ENCODE measurements at places on chromosomes 13 and 19.

GRCh38 chr13:43383498-43384165, 360.2 kb downstream of the DNAJC15 start:
- DNase-seq = no peak

DNA sequence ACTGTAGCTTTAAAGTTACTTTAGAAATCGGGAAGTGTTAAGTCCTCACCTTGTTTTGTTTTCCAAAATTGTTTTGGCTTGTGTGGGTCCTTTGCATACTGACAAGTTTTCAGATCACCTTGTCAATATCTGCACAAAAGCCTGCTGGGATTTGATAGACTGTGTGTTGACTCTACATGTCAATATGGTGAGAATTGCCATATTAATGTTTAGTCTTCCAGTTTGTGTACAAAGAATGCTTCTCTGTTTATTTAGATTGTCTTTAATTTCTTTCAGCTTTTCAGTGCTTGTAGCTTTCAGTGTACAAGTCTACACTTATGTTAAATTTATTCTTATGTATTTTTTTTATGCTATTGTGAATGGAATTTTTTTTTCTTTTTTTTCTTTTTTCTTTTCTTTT, 50.2 kb downstream of the SIPA1L3 start:
- DNase-seq = no peak

- DNase-seq = no peak
Observed at GRCh38 chr19:18218159-18218558, 8.1 kb downstream of the PDE4C start.

DNA sequence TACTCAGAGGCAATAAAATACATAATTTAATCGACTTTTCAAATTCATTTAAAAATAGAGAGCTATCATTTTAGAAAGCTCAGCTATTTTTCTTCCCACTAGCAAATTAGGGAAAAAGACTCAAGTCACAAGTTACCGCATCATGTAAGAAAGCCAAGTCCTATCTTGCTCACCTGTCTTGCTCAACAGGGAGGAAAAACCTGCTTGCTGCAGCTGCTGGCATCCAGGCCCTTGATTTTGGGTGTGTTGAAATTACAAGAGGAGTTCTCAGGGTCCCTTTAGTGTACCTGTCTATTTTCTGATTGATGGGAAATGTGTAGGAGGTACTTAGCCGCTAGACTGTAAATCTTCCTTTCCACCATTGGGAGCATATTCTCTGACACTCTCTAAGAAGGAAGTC, 22.2 kb downstream of the SLC10A2 start:
- DNase-seq = no peak

GRCh38 chr13:94674609-94675348, 37.6 kb downstream of the SOX21 start:
- DNase-seq = peak; percentile 52

DNA sequence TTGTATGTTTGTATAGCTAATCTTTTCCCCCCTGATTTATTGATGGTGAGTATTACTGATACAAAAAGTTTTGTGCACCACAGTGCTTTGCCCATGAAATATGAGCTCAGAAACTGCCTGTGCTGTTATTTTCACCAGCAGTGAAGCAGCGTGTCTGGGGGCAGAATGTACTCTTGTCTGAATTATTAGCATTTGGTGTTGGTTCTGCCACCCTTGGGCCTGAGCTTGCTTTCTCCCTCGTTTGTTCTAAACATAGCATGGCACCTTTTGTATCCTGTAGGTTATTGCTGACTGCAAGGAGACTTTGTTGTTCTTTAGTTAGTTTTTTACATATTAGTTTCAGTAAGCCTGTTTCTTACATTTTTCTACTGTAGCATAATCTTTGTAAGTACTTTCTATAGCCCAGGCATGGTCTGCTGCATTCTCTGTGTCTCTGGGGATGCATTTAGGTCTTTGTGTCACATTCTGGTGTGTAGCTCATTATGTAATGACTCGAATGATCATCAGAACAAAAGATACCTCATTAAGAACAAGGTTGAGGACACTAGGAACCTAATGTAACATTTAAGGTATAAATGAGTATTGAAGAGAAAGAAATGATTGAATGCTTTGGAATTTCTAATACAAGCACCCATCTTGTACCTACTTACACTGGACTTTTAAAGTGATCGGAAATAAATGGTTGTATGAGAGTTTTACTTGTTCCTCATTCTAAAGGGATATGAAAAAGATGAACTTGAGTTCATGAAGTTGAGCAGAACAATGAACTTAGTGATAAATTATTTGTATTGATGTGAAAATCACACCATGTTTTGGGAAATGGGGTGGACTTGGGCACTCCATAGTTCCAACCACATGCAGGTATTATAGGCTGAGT, 50.3 kb upstream of the GPI start:
- no peak for DNase-seq

- peak; percentile 89 for DNase-seq
Observed at GRCh38 chr19:41308450-41309179, 1.4 kb upstream of the CCDC97 start.

DNA sequence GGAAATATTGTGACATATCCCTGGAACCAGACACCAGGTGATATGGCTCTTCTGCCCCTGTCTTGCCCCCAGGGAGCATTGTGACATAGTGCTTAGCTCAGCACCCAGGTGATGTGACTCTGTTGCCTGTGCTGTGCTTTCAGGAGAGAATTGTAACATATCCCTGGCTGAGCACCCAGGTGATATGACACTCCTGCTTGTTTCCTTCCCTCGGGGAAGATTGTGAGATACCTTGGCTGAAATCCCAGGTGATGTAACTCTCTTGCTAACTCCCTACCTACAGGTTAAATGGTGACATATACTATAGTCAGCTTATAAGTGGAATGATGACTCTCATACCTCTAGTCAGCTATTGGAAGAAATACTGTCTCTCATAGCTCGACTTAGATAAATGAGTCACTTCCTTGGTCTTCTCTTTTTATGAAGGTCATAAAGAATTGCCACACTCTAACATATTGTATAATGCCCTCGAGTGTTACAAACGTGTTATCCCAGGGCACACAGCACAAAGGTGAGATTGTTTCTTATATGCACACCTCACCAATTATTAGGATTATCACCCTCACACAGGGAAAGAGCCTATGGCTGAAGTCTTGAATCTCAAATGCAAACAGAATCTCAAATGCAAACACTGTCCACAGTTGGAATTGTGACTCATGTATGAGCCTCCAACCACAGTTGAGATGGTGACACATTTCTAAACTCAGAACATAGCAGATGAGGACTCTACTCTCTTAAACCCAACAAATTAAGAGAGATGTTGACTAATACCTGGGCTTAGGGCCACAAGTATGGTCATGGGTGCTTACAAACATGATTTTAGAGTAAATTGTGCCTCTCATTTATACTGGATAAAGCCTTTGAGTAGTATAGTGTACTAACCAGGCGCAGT, 32.7 kb upstream of the ZNF254 start:
- peak; percentile 52 for DNase-seq

GRCh38 chr19:3234800-3235199, 10.3 kb downstream of the CELF5 start:
- DNase-seq = no peak

GRCh38 chr19:15136234-15136954, 29.2 kb downstream of the SYDE1 start:
- DNase-seq = no peak

GRCh38 chr19:32197896-32198882, 147.2 kb upstream of the ZNF507 start:
- no peak for DNase-seq

- DNase-seq = no peak
Observed at GRCh38 chr13:37769078-37769477, 100.5 kb downstream of the TRPC4 start.

DNA sequence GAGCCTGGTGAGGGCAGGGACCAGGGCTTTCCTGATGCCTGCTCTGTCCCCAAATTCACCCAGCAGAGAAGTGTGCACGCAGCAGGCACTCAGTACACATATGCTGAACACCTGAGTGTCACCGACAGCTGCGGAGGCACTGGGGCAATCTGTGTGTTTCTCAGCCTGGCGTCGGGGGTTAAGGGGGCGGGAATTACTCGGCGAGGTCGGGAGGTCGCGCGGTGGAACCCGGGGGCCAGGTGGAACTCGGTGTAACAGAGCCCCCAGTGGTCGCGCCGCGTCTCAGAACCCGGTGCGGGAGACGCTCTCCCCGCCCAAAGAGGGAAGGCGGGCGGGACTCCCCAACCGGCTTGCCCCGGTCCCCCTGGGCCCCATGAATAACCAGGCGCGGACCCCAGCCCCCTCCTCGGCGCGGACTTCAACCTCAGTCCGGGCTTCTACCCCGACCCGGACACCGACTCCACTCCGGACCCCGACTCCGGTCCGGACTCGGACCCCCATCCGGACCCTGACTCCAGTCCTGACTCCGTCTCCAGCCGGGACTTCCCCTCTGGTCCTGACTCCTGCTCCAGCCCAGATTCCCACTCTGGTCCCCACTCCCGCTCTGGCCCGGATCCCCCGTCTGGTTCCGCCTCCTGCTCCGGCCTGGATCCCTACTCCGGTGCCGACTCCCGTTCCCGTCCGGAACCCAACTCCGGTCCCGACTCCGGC, at the start of gene SELENOV:
Gene SELENOV, plus strand, starts transcription at position 300 of the 711 bp plus-strand sequence. Its CDS starts 74 bp downstream, at position 374.
- no peak for DNase-seq

DNA sequence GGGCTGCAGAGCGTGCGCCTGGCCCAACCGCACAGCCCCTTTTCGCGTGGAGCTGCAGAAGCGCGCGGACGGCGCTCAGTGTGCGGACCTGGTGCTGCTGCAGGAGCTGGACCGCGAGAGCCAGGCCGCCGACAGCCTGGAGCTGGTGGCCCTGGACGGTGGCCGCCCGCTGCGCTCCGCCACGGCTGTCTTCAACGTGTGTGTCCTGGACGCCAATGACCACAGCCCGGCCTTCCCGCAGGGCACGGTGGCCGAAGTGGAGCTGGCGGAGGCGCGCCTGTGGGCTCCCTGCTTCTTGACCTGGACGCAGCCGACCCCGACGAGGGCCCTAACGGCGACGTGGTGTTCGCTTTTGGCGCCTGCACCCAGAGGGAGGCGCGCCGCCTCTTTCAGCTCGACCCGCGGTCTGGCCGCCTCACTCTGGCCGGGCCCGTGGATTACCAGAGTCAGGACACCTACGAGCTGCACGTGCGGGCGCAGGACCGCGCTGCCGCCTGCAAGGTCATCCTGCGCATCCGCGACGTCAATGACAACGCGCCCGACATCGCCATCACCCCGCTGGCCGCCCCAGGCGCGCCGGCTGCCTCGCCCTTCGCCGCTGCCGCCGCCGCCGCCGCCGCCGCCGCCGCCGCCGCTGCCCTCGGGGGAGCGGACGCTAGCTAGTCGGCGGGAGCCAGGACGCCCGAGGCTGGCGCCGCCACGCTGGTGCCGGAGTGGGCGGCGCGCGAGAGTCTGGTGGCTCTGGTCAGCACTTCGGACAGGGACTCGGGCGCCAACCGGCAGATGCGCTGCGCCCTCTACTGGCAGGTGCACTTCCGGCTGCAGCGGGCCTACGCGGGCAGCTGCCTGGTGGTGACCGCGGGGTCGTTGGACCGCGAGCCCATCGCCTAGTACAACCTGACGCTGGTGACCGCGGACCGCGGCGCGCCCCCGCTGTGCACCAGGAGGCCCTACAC, 172.2 kb downstream of the OLFM4 start:
- DNase-seq = peak; percentile 76

DNA sequence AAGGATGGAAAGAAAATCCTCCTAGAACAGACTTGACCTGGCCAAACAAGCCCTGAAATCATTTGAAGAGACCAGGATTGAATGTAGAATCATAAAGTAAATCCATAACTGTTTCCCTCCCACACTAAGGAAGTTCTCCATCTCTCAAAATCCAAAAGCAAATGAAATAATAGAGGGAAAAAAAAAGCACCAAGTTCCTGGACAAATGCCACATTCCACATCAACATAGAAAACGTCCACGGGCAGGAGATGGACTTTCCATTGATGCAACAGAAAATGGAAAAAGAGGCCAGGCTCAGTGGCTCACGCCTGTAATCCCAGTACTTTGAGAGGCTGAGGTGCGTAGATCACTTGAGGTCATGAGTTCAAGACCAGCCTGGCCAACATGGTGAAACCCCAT, 56.2 kb downstream of the INSR start:
- DNase-seq = no peak

- peak; percentile 39 for DNase-seq
Observed at GRCh38 chr13:99103536-99103935, 97.1 kb upstream of the UBAC2 start.

DNA sequence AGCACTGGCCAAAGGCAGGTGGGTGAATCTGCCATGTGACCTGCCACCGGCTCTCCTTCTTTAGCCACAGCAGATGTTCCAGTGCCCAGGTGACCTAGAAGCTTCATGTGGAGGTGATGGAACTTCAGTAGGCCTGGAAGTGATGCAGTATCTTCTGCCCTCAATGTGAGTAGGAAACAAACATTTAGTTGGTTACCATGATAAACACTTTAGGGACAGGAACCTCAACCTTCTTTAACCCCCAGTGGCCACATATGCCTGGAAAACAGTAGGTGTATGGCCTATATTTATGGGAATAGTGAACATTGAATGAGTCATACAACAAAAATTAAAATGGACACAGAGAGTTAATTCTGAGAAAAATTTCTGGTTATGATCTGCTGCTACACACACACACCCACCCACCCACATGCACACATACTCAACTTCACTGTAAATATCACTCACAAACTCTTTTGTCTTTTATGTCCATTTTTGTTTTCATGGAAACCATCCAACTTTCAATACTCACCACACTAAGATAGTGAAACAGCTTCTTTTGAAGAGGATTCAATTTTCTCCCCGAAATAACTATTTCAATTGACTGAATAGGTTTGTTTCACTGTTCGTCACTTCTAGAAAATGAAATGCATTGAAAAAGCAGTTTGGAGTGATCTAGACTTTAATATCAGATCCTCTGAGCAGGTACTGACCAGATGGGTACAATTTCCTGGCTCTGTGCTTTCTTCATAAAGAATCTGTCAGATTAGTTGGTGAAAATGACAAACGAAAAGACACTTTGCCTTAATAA, 97.3 kb downstream of the STARD13 start:
- no peak for DNase-seq

GRCh38 chr13:80447747-80448146, 106.8 kb upstream of the SPRY2 start:
- DNase-seq = no peak

DNA sequence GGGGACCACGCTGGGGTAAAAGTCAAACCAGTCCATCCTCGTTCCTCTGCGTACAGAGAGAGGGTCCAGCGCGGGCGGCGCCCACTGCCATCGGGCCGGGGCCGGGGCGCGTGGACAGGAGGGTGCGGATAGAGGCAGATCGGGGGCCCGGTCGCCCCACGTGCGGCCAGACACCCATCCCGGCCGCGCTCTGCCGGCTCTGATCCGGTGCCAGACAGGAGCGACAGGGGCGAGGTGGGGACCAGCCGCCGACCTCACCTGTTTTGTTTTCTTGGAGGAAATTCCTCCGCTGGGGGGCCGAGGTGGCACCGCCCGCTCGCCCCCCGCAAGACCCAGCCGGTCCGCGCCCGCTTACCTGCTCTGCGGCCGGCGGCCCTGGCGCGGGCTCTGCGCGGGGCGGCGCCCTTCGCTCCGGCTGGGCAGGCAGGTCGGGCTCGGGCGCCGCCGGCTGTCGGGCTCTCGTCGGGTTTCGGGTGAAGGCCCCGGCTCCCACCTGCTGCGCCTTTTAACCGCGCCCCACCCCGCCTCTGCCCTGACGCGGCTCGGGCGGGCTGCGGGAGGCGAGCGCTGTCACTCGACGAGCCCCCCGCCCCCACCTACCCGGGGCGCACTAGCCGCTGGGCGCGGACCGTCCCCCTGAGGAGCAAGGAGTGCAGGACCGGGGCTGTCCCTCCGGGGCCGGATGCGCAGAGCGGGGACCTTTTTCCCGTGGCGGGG, at the start of gene GJB6:
Gene GJB6, minus strand, starts transcription at position 481 of the 717 bp plus-strand sequence. CDS start 8,839 bp downstream, outside the sequence.
- DNase-seq = no peak

Data from GM03348 (cell line).